Testis (tissue), 5 donors: ENCODE measurements at places on chromosomes 2 and 18. TPM values are rescaled to one million over a fixed set of nuclear protein-coding genes. Genes with fewer than 3 reads are reported as not detected.

DES gene
- 17.6 TPM for total RNA-seq

DNA sequence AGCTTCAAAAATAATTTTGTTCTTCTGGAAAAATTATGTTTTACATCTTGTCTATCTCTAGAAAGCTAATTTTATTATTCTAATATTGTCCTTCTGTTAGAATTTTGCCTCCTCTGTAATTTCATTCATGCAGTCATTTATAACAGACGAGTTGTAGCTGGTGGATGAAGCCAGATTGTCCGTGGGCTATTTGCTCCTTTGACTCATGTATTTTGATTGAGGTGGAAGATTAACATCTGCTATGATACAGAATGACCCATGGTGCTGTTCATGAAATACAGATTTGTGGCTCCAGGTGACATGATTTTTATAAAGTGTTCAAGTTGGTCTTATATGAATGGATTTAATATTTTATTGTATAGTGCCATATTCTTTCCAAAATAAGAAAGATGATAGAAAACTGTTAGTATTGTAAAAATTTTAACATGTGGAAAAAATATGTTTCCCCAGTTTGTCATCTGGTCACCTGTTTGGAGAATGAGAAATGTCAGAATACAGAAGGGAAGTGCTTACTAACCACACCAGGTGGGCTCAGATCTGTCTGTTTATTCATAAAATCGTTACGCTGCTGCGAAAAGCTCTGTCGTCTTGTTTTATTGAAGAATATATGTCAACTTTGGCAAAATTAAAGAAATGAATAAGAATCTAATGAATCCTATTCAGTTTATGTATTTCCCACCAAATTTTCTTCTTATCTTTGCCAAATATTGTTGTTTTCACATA, 20.4 kb upstream of the L3MBTL4 start:
- H3K27ac ChIP-seq, result peak overlapping the region; percentile 1
- no peak for DNase-seq
- H3K4me1 ChIP-seq, result peaks cover 20% of the 10 kb centered on the region

- no peaks in the 10 kb centered on the region for H3K27me3 ChIP-seq
- H3K27ac ChIP-seq, result no peak overlapping the region
- H3K36me3 ChIP-seq, result no peaks in the 10 kb centered on the region
- peaks cover 16% of the 10 kb centered on the region for H3K4me1 ChIP-seq
These were observed 3.5 kb downstream of the CWC22 start for GRCh38 chr2:180003559-180003958.

- H3K4me1 ChIP-seq, result no peaks in the 10 kb centered on the region
- H3K27me3 ChIP-seq, result no peaks in the 10 kb centered on the region
- DNase-seq, result no peak
These were observed 83.5 kb downstream of the POLE4 start for GRCh38 chr2:75041731-75042600.

- H3K36me3 ChIP-seq, result no peaks in the 10 kb centered on the region
- H3K4me3 ChIP-seq, result peak overlapping the region; percentile 59
- H3K4me1 ChIP-seq, result no peaks in the 10 kb centered on the region
- H3K27me3 ChIP-seq, result no peaks in the 10 kb centered on the region
- DNase-seq, result peak; percentile 21
These were observed 748 bp upstream of the ZNF804A start for GRCh38 chr2:184597571-184597991.

GRCh38 chr2:212520340-212520739, 18.3 kb downstream of the ERBB4 start:
- peaks cover 3% of the 10 kb centered on the region for H3K4me1 ChIP-seq
- no peak for DNase-seq
- no peaks in the 10 kb centered on the region for H3K36me3 ChIP-seq
- H3K4me3 ChIP-seq, result no peak overlapping the region
- no peak overlapping the region for H3K27ac ChIP-seq
- H3K27me3 ChIP-seq, result no peaks in the 10 kb centered on the region

GRCh38 chr2:151973901-151974199, 125.0 kb downstream of the CACNB4 start:
- H3K27me3 ChIP-seq, result no peaks in the 10 kb centered on the region
- peak; percentile 27 for DNase-seq
- H3K36me3 ChIP-seq, result no peaks in the 10 kb centered on the region
- peaks cover 9% of the 10 kb centered on the region for H3K4me1 ChIP-seq

- H3K27me3 ChIP-seq, result no peaks in the 10 kb centered on the region
- H3K36me3 ChIP-seq, result no peaks in the 10 kb centered on the region
- no peak overlapping the region for H3K4me3 ChIP-seq
- H3K27ac ChIP-seq, result no peak overlapping the region
These were observed 25.4 kb downstream of the ALPK2 start for GRCh38 chr18:58603375-58604067.

DNA sequence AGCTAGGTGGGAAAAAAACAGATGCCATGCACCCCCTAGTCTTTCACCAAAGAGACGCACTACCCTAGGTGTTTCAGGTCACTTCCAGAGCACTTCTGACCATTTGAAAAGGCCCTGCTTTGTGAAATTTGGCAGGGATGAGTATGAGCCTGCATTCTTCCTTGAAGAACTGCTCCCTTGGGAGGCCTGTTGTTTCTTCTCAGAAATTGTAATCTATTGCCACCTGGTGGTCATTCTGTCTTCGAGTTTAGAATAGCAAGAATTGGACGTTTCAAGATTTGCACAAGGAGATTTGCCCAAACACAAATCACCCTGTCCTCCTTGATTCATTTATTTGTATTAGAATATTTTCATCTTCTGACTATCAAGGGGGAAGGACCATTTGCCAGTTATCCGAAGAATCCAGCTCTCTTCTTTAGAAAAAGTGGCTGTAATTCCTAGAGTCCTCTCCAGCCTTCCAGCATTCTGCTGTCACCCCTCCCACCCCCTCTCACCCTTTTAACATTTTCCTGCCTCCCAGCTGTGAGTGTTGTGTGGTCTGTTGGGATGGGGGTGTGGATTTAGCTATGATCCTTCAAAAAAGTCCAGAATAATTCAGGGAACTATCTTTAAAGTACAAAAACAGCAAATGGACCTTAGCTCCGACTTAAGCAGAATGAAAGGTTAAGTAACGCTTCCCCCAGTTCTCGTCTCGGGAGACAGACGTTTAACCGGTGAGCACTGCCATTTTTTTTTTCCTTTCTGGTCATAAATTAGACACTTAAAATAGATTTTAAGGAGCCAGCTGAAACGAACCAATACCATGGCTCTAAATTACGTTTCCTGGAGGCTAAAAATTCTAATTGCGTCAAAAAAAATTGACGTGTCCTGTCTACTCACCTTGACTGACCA, 3.7 kb upstream of the GAD1 start:
- no peaks in the 10 kb centered on the region for H3K27me3 ChIP-seq
- no peak overlapping the region for H3K27ac ChIP-seq
- H3K36me3 ChIP-seq, result no peaks in the 10 kb centered on the region
- H3K4me3 ChIP-seq, result no peak overlapping the region

- H3K27ac ChIP-seq, result peak overlapping the region; percentile 25
- H3K27me3 ChIP-seq, result no peaks in the 10 kb centered on the region
- DNase-seq, result peak; percentile 64
- H3K36me3 ChIP-seq, result no peaks in the 10 kb centered on the region
- H3K4me1 ChIP-seq, result peaks cover 28% of the 10 kb centered on the region
These were observed 14.2 kb downstream of the LIMS2 start for GRCh38 chr2:127661072-127661649.

GRCh38 chr18:36511791-36512352, 214.4 kb downstream of the FHOD3 start:
- H3K4me1 ChIP-seq, result peaks cover 6% of the 10 kb centered on the region
- DNase-seq, result peak; percentile 51
- no peak overlapping the region for H3K27ac ChIP-seq

GRCh38 chr2:238908960-238909951, 61.4 kb downstream of the TWIST2 start:
- H3K27ac ChIP-seq, result peak overlapping the region; percentile 18
- DNase-seq, result peak; percentile 46
- no peaks in the 10 kb centered on the region for H3K27me3 ChIP-seq
- H3K4me1 ChIP-seq, result peaks cover 3% of the 10 kb centered on the region
- no peak overlapping the region for H3K4me3 ChIP-seq
